ENCODE measurements at places on chromosomes 11 and 22. TPM values are rescaled to one million over a fixed set of nuclear protein-coding genes. Genes with fewer than 3 reads are reported as not detected.

OR2AG2 gene
- not detected for polyA plus RNA-seq

ISX gene
- not detected for polyA plus RNA-seq

- DNase-seq, result no peak
These were observed 6.6 kb downstream of the RPS25 start for GRCh38 chr11:119011476-119012053.

- DNase-seq, result peak; percentile 70
These were observed 331.8 kb upstream of the MPPED2 start for GRCh38 chr11:30917859-30918478.

CNIH2 gene
- polyA plus RNA-seq, result not detected

GRCh38 chr11:124961972-124962609 lies 8.1 kb downstream of the CCDC15 start:
- peak; percentile 53 for DNase-seq

GRCh38 chr22:36587289-36588154 lies 58.6 kb upstream of the EIF3D start:
- DNase-seq, result no peak

All from CD14-positive monocyte (primary cell).